ENCODE measurements at places on chromosomes 11 and 22. TPM values are rescaled to one million over a fixed set of nuclear protein-coding genes. Genes with fewer than 3 reads are reported as not detected.

The SPTBN2 gene
- not detected for polyA plus RNA-seq

The FAM180B gene
- polyA plus RNA-seq: not detected

The CD3E gene
- polyA plus RNA-seq: 1,158 TPM

The EED gene
- polyA plus RNA-seq: 23.6 TPM

The OR10S1 gene
- polyA plus RNA-seq: not detected

The DEFB131B gene
- not detected for polyA plus RNA-seq

The MRGPRF gene
- not detected for polyA plus RNA-seq

The AQP11 gene
- 1.4 TPM for polyA plus RNA-seq

All from CD8-positive, alpha-beta memory T cell (primary cell).